Skin of body (tissue), 3 donors: ENCODE measurements at places on chromosomes 11 and 22. TPM values are rescaled to one million over a fixed set of nuclear protein-coding genes. Genes with fewer than 3 reads are reported as not detected.

Gene DCDC1
- 0.89 TPM for total RNA-seq

GRCh38 chr11:65224930-65225278, 36.9 kb upstream of the POLA2 start:
- no peak for DNase-seq

Gene SMTNL1
- 7.9 TPM for total RNA-seq

Gene SLC25A18
- 0.20 TPM for total RNA-seq

Gene PANX3
- total RNA-seq: not detected

Gene UBTFL1
- not detected for total RNA-seq

GRCh38 chr22:38841211-38841610, 2.6 kb downstream of the NPTXR start:
- DNase-seq: no peak

Gene PKDREJ
- 0.10 TPM for total RNA-seq

- no peak for DNase-seq
Measured at GRCh38 chr22:36565159-36565507, 36.2 kb upstream of the EIF3D start.

GRCh38 chr11:96863520-96863919, 473.7 kb downstream of the JRKL start:
- no peak for DNase-seq

GRCh38 chr11:4203603-4204360, 109.2 kb downstream of the RRM1 start:
- DNase-seq: no peak

- DNase-seq: no peak
Measured at GRCh38 chr11:18312663-18313420, 9.1 kb downstream of the HPS5 start.

- no peak for DNase-seq
Measured at GRCh38 chr11:11027288-11027687, 169.4 kb upstream of the ZBED5 start.

DNA sequence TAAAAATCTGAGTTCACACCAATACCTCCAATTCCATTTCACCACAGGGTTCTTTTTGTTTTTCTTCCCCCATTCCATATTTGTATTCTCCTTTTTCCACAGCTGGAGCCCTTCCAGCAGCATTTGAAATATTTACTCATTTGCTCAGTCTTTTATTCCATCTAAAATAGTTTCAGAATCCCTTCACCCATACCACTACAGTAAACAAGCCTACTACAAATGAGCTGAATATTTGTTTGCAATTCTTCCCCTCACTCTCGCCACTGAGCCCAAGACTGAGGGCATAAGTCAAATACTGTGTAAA, 46.4 kb downstream of the ZNF143 start:
- no peak for DNase-seq

GRCh38 chr11:23236826-23237555, 376.7 kb upstream of the CCDC179 start:
- peak; percentile 29 for DNase-seq

Gene PLAAT4
- 3.5 TPM for total RNA-seq

Gene ARHGAP1
- 28.5 TPM for total RNA-seq

DNA sequence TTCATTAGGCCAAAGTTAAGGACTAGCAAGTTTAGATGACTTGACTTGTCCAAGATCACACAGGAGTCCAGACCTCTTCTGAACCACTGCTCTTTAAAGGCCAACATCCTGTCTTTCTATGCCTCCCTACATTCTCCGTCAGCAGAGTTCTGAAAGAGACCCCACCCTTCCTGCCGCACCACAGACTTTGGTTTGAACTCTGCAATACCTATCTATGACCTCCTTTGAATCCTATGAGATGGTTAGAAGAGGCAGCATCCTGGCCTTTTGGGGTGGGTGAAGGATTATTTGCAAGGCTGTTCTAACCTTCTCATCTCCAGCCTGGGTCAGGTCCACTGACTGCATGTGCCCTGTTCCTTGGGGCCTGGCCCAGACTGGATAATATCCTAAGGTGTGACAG, 4.3 kb upstream of the RRM1 start:
- DNase-seq: no peak

- no peak for DNase-seq
Measured at GRCh38 chr22:38823076-38823475, 20.8 kb downstream of the NPTXR start.

- no peak for DNase-seq
Measured at GRCh38 chr22:49322231-49322630, 505.4 kb downstream of the BRD1 start.

Gene FGF3
- total RNA-seq: 0.30 TPM

Gene KRTAP5-8
- total RNA-seq: 2.5 TPM

DNA sequence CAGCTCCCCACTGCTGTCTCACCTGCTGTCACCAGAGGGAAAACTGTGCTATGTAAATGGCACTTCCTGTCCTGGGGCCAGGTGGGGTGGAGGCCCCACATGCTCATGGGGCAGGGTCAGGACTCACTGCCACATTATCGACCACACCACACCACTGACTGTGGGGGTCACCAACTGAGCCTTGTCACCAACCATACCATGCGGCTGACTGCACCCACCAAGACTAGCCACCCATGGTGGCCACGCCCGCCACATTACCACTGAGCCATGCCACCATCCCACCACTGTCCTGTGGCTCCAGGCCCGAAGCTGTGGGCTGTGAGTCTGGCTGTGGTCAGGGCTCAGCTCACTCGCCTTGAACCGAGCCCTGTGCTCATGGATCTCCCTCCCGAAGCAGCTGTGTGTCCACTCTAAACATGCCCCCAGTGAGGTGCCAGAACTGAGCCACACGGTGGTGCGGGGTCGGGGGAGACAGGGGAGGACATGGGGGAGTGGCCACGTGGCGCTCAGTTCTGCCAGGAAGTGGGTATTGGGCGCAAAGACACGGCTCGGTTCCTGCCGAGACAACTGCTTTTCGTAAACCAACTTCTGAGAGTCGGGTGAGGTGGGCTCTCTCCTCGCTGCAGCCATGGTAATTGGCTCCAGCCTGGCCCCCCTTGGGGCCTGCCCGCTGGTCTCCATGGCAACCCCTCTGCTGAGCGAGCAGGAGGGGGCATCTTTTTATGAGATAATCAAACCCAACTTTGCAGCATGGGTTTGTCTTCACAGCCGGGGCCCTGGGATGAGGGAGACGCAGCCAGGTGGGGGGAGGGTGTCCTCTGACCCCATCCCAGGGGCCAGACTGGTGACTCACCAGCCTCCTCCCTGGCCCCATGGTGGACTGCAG, 23.2 kb downstream of the RTN4R start:
- DNase-seq: no peak

DNA sequence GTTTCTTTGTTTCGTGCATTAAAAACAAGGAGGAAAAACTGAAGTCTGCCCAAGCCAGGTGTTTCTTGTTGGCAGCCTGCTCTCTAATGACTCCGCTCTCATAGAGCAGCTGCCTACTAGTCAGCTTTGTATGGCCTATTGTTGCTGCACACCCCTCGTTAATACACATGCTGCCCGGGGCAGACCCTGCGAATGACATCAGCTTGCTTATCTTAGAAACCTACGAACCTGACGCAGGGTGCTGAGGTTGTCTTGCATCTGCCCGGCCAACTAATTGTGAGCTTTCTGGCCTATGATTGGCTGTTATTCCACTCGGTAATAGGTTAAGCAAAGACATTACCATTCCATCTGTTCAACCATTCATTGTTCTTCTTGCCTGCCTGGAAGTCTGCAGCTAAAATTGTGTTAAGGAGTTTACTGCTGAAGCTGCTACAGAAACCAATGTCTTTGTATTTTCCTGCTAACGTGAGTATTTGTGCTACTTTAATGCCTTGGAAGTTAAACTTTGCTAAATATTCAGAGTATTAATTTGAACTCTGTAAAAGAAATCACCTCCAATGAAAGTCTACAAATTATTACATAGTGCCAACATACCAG, 37.5 kb downstream of the ZC3H12C start:
- peak; percentile 51 for DNase-seq

DNA sequence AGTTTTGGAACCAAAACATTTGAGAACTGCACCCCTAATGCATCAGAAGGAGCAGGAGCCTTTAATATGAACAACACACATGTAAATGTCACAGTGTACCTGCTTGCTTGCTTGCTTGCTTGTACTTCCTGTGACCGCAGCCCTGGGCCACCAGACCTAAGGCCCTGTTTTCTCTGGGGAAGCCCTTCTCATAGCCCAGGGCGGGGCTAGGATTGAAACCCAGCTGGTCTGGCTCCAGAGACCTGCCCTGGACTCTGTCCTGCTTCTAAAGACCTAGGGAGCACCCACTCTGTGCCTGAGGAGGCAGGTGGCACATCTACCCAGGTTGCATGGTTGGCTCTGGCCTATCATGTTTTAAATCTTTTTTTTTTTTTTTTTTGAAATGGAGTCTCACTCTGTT, 7.6 kb upstream of the MCM5 start:
- no peak for DNase-seq
